Activated CD4-positive, alpha-beta memory T cell treated with anti-CD3 and anti-CD28 coated beads, Interleukin-2, amount 10 ng/mL, durations not matched to agents 7 days and 5 days (primary cell): ENCODE measurements at places on chromosomes 1 and 21. TPM values are rescaled to one million over a fixed set of nuclear protein-coding genes. Genes with fewer than 3 reads are reported as not detected.

SPATA1 gene
- total RNA-seq = 4.0 TPM

DNA sequence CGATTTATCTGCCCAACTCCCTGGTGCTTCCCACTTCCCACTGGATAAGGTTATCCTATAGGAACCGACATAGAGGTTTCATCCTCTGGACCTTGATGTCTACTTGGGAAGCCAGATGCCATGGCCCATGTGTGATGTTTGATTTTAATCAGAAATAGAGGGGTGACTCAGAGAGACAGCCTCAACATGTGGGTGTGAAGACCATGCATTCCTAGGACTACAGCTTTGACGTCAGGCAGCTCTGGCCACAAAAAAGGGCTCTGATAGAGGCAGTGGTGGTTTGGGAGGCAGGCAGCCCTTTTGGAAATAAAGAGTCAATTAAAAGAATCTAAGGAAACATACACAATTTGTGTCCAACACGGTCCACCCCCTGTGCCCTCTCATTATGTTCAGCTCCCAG lies 5.2 kb upstream of the SH2D2A start:
- DNase-seq = no peak
- H3K4me1 ChIP-seq = peaks cover 38% of the 10 kb centered on the region
- H3K4me3 ChIP-seq = no peak overlapping the region
- H3K27me3 ChIP-seq = peaks cover 12% of the 10 kb centered on the region

GRCh38 chr1:153168686-153169085 lies 18.0 kb upstream of the SPRR2G start:
- H3K27ac ChIP-seq = no peak overlapping the region
- H3K27me3 ChIP-seq = peaks cover 11% of the 10 kb centered on the region
- no peaks in the 10 kb centered on the region for H3K4me1 ChIP-seq

DNA sequence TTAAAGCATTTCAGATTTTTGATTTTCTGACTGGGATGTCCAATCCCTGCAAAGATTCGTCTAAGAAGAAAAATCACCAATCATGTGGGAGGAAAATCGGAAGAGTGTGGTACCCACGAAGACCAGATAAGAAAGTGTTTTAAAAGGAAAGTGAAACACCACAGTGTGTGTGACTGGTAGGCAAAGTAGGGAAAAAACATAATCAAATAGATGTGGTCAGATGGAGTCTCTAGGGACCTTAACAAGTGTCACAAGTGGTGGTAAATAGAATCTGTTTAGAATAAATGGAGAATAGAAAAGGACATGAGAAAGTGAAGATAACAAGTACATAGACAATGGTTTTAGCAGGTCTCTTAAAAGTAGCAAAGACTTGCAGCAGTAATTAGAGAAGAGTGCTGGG lies 154.6 kb downstream of the SLC30A10 start:
- H3K4me1 ChIP-seq = no peaks in the 10 kb centered on the region
- H3K4me3 ChIP-seq = no peak overlapping the region
- no peak overlapping the region for H3K27ac ChIP-seq
- H3K27me3 ChIP-seq = no peaks in the 10 kb centered on the region
- DNase-seq = no peak

DNA sequence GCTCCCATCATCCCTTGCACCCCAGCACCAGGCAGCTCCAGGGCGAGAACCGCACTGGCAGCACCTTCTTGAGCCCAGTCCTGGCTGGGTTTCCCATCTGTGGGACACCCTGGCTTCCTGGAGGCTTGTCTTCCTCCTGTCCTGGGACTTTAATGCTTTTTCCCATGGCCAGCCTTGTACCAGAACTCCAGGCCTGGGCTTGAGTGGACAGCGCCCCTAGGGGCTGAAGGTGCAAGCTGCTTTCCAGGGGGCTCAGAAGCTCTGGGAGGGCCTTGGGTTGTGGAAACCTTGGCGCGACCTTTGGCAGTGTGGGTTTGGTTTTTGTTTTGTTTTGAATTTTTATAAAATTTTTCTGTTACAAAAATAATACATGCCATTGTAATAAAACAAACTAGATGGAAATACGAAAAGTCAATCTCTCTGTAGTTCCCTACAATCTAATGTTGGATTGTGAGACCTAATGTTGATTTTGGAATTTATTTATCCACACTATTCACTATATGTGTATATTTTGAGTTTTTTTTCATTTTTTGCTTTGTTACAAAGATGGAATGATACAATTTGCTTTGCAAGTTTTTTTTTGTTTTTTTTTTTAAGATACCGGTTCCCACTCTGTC lies 33.8 kb upstream of the RPL11 start:
- H3K4me1 ChIP-seq = no peaks in the 10 kb centered on the region
- no peak overlapping the region for H3K4me3 ChIP-seq
- no peaks in the 10 kb centered on the region for H3K36me3 ChIP-seq
- peak; percentile 46 for DNase-seq

DNA sequence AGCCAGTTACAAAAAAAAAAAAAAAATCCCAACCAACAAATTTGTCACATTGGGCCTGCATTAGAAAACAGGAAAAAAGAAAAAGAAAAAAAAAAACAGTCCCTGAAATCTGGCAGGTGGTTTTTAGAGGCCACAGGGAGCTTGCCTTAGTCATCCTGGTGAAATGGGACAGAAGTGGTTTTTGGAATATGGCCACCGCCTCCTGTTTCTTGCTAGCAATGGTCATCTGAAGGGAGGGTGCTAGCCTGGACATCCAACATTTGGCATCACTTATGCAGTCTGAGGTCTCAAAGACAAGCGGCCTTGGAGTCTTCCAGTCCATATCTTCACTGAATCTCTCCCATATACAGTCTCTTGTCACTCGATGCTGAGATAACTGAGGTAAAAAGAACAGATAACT lies 20.1 kb upstream of the NKAIN1 start:
- no peaks in the 10 kb centered on the region for H3K27me3 ChIP-seq
- H3K27ac ChIP-seq = no peak overlapping the region
- DNase-seq = no peak
- H3K36me3 ChIP-seq = peaks cover 40% of the 10 kb centered on the region
- H3K4me3 ChIP-seq = no peak overlapping the region

DNA sequence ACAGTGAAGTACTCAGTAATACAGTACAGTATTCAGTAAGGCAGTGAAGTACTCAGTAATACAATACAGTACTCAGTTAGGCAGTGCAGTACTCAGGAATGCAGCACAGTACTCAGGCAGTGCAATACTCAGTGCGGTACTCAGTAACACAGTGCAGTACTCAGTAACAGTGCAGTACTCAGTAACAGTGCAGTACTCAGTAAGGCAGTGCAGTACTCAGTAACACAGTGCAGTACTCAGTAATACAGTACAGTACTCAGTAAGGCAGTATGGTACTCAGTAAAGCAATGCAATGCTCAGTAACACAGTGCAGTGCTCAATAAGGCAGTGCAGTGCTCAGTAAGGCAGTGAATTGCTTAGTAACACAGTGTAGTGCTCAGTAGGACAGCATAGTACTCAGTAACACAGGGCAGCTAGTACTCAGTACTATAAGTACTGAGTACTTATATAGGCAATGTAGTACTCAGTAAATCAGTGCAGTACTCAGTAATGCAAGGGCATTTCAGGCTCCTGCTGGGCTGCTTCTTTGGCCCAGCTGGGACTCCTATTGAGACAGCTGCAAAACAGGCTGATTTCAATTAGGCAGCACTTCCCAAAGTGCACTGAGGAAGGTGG lies 411.3 kb downstream of the DISC1 start:
- H3K4me3 ChIP-seq = no peak overlapping the region
- H3K27ac ChIP-seq = no peak overlapping the region
- no peak for DNase-seq
- no peaks in the 10 kb centered on the region for H3K27me3 ChIP-seq
- H3K4me1 ChIP-seq = no peaks in the 10 kb centered on the region

- peaks cover 7% of the 10 kb centered on the region for H3K4me1 ChIP-seq
- no peaks in the 10 kb centered on the region for H3K36me3 ChIP-seq
These were observed 642 bp upstream of the NT5C1A start for GRCh38 chr1:39672551-39672947.

DNA sequence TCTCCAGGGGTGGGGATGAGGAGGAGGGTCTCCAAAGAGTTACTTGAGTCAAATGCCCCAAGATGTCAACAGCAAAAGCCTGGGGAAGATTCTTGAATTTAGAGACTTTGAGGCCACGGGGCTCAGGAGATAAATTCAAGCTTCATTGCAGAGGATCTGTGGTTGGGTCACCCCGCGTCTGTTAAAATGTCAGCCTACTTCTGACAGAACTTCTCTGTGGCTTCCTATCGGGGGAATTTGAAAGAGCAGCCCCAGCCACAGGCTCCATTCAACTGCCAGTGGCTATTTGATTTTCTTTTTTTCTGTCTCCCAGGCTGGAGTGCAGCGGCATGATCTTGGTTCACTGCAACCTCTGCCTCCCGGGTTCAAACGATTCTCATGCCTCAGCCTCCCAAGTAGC lies 62.5 kb upstream of the EFHD2 start:
- no peak overlapping the region for H3K4me3 ChIP-seq
- DNase-seq = peak; percentile 32
- H3K36me3 ChIP-seq = no peaks in the 10 kb centered on the region

GRCh38 chr1:69852706-69853105 lies 285.0 kb downstream of the LRRC7 start:
- DNase-seq = no peak
- H3K4me3 ChIP-seq = no peak overlapping the region
- no peak overlapping the region for H3K27ac ChIP-seq
- H3K4me1 ChIP-seq = no peaks in the 10 kb centered on the region
- H3K36me3 ChIP-seq = no peaks in the 10 kb centered on the region
- no peaks in the 10 kb centered on the region for H3K27me3 ChIP-seq

- H3K36me3 ChIP-seq = no peaks in the 10 kb centered on the region
- H3K27me3 ChIP-seq = no peaks in the 10 kb centered on the region
- H3K4me3 ChIP-seq = no peak overlapping the region
- no peak overlapping the region for H3K27ac ChIP-seq
These were observed 5.3 kb upstream of the SLC19A1 start for GRCh38 chr21:45547545-45547900.

DNA sequence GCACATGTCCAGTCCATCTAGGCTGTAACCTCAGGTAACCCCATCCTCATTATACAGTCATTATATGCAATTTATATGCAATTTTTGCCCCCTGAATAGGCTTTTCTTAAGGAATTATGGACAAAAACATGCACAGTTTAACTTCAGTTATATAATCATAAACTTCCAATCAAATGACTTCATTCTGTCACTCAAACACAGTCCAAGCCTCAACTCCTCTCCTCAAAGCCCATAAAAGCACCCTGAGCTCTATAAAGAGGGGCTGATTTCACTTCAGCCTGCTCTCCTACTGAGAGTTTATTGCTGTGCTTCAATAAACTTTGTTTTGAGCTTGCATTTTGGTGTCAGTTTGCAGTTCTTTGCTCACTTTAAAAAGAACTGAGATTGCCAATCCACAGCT lies 1805.5 kb downstream of the BRINP3 start:
- H3K4me3 ChIP-seq = no peak overlapping the region
- no peak overlapping the region for H3K27ac ChIP-seq
- no peaks in the 10 kb centered on the region for H3K27me3 ChIP-seq
- H3K36me3 ChIP-seq = no peaks in the 10 kb centered on the region
- no peak for DNase-seq
- H3K4me1 ChIP-seq = no peaks in the 10 kb centered on the region

DNA sequence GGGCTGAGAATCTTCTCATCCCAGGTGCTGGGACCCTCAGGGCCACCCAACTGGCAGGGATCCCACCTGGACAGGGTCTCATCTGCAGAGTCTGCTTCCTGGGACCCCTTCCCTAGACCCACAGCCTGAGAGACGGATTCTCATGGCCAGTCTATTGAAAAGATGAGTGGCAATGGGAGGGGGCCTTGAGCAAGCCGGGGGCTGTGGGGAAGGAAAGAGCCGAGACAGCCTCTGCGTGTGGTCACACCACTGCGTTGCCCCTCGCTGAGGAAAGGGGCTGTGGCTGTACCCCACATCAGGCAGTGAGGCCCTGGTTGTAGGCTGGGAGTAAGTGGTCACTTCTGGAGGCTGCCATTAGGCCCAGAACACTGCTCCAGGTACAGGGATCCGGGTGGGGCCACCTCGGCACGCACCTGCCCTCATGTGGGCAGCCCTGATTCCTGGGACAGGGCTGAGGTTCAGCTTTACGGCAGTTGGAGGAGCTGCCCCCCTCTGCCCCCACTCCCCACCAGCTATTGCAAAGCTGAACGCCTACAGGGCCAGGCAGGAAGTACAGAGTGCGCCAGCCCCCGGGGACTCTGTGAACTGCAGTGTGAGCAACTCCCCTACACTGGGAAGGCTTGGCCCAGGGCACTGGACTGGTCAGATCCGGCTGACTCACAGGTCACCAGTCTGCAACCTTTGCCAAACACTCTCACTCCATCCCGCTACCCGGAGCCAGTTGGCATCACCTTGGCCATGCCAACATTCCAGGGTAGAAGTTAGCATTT lies 106.9 kb downstream of the RIPK4 start:
- H3K36me3 ChIP-seq = no peaks in the 10 kb centered on the region
- no peaks in the 10 kb centered on the region for H3K4me1 ChIP-seq
- DNase-seq = no peak
- peaks cover 3% of the 10 kb centered on the region for H3K27me3 ChIP-seq
- no peak overlapping the region for H3K4me3 ChIP-seq
- no peak overlapping the region for H3K27ac ChIP-seq
